ENCODE measurements at places on chromosomes 2 and 18. TPM values are rescaled to one million over a fixed set of nuclear protein-coding genes. Genes with fewer than 3 reads are reported as not detected.

DNA sequence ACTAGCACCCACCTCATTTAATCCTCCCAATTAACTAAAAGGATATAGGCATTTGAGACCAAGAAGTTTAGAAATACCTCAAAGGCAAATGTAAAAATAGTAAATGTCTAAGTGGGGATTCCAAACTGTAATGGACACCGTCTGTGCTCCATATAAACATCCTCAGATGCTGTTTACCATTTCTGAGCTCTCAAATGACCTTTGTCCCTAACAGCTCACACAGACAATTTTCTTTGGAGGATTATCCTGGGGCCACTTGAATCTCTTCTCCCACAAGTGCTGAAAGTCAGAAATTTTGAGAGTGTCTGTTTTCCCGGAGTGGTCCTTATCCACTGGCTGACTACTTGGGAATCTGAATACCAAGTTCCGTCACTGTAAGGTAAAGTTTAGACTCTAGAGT is 1418.9 kb downstream of the LRP1B start:
- no peak for DNase-seq

DNA sequence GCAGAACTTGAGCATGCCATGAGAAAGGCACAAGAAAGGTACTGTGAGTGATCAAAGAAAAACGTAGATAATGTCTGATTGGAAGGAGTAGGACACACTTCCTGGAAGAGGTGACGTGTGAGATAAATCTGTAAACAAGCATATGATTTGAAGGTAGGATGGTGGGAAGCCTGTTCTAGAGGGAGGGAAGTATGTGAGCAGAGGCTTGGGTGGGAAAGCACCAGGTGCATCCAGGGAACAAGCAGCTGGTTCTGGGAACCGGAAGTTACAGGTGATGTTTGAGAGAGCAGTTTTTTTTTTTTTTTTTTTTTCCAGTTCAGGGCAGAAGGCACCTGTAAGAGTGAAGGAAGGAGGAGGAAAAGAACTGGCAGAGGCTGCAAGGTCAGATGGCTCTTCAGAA is 116.6 kb upstream of the EFEMP1 start:
- DNase-seq = no peak

Gene ANTXR1
- total RNA-seq = 31.9 TPM

DNA sequence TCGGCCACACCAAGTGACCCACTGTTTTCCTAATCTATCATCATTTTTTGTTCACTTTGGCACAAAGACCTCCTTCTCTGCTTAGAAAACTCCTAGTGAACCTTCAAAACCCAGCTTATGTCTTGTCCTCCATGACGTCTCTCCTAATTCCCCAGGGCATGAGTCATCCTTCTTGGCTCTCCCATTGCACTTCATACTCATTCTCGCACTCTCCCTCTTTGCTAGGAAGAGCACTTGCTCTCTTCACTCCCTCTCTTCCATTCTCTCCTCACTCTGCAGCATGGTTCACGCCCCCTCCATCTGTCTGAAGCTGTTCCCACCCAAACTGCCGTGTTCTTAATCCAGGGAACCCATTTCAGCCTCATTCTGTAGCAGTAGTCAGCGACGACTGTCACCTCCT is 103.9 kb downstream of the MRO start:
- no peak for DNase-seq

GRCh38 chr18:42157420-42157819 is 202.4 kb downstream of the PIK3C3 start:
- DNase-seq = no peak

DNA sequence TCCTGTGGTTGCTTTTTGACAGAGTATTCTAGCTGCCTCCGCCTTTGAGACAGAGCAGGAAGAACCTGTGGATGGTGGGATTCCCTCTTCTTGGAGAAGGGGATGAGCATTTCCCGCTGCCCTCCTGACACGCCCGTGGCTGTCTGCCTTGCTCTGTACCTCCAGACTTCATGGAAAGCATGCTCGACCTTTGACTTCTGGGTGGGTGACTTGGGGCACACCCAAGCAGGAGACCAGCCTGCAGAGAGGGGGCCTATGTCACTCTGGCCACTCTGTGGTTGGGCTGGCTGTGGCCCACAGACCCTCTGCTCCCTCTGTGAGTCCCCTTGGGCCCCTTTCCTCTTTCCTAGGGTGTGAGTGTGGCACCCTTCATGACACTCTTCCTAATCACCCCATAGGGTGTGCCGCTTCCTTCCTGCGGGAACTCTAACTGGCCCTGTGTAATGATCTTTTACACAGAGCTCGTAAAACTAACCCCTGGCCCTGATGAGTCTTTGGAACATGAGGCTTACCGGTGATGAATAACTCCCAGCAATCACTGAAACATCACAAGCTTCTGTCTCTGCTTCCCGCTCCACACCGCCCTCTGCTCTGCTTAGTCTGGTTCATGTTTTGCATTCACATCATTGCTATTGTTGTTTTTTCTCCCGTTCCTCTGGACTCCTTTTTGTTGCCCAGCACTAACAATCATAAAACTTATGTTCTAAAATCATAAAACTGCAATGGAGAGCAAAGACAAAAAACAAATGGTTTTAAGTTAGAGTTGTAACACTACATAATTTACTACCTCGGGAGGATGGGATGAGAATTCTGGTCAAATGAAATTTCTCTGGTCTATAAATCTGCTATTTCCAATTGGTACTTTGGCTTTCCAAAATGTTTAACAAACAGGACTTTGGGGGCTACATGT is 101.1 kb downstream of the SH3YL1 start:
- no peak for DNase-seq

DNA sequence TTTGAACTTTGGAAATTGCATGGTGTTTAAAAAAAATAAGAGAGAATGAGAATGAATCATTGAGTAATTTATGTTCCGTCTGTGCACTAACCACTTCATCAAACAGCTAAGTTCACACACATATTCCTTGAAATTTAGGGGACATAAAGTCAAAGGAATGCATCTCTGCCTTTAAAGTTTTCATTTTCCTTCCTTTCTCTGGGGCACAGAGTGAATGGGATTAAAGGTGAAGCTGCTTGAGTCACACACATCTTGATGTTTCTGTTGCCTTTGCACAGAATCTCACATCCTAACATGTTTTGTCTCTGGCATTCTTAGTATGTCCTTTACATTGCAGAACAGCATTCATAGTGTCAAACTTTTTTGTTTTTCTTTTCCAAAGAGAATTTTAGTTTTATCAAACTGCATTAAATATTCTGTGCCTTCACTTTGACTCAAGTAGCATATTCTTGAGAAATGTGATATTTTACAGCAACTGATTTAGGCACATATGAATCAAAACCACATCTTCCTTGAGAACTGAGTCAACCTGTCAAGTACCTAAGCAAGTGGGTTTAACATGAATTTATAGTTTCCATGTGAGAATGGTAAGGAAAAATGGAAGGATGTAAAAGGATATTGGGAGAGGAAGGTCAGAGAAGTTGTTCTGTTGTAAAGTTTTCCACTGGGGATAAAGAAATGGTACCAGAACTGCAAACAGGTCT is 169.1 kb upstream of the THUMPD2 start:
- no peak for DNase-seq

- no peak for DNase-seq
Measured at GRCh38 chr2:70657246-70657645, 103.6 kb upstream of the TGFA start.

Gene KCNJ3
- total RNA-seq = 2.6 TPM

DNA sequence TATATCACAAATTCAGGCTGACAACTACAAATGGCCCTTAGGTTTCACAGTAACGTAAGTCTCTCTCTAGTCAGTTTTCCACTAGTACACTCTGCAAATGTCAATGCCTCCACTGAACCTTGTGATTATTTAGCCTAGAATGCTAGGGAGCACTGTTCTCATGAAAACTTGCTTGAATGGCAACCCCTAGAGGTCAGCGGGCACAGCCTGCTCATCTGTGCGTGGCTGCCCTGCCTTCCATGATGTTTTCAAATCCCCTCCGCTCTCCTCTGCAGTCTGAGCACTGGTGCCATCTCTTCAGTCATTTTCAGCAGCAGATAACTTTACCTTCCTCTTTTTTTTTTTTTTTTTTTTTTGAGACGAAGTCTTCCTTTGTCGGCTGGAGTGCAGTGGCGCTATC is 84.1 kb upstream of the GULP1 start:
- DNase-seq = no peak

- no peak for DNase-seq
Measured at GRCh38 chr2:58449286-58450010, 208.3 kb upstream of the FANCL start.

- DNase-seq = no peak
Measured at GRCh38 chr2:28949617-28950305, 31.3 kb upstream of the TOGARAM2 start.

DNA sequence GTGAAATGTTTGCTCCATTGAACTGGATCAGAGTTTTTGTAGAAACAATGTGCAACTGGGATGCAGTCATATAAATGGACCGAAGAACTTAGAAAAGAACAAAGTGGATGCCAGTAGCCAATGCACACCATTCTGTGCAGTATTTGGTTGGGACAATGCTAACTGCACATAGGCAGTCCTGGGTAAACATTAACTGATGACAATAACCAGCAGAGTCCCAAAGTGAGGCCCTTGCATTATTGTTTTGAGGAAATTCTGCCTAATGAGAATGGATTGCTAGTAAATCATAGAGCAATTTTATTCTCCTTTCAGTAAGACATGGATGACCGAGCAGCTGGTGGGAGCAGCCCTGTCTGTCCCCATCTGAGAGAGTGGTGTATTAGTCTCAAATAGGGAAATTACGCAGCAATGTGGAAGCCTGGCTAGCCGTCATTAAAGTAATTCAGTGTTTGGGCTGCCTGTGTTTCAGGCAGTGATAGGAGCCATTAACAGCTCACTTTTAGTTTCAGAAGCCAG is 94.9 kb downstream of the KCTD1 start:
- DNase-seq = no peak

Gene MERTK
- total RNA-seq = 6.6 TPM

DNA sequence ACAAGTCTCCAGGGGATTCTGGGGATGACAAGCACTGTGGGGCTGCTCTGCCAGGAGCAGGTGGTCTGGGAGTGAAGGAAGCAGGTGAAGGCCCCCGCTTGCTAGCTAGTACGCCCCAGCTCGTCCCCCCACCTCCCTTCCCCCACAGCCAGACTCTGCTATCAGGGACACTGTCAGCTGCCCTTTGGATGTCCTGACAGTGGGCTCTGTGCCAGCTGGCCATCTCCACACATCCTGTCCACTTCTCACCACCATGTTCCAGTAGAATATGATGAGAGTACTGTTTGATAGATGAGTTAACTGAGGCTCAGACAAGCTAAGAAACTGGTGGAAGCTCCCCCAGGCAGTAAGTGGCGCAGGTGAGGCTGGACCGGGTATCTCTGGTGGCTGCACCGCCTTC is 276.2 kb downstream of the CELF4 start:
- no peak for DNase-seq

Gene ACMSD
- not detected for total RNA-seq

DNA sequence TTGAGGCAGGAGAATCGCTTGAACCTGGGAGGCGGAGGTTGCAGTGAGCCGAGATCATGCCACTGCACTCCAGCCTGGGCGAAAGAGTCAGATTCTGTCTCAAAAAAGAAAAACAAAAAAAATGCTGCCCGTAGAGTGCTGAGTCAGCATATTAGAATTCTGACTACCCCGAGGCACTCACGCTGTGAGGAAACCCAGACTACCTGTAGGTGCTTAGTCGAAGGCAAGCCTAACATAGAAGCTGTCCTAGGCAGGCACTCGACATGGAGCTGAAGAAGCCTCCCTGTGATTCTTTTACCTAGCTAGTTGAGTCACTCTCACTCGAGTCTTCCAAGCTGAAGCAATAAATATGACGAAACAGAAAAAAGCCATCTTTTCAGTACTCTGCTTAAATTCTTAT is 1323.2 kb upstream of the DDX18 start:
- DNase-seq = no peak

Gene CHST9
- 8.3 TPM for total RNA-seq

GRCh38 chr2:235087832-235088495 is 136.1 kb downstream of the SH3BP4 start:
- peak; percentile 79 for DNase-seq

DNA sequence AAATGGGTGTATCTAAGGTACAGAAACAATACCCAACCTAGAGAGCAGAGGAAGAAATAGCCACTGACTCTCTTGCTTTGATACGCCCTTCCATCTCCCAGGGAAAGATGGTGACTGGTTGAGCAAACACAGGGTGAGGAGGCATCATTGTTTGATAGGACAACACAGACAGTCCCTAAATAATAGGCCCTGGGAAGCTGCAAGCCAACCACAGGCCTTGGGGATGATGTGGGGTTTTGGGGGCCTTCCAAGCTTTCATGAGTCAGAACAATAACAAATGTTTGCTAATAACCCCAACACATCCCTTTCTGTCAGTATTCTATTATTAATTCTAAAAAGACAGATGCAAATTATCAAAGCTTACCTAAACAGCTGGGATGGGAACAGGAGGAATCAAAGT is 9.8 kb downstream of the LGALSL start:
- DNase-seq = no peak

Gene SFTPB
- 0.19 TPM for total RNA-seq

Gene SLC9A4
- total RNA-seq = not detected

Gene NCKAP5
- 4.3 TPM for total RNA-seq

Gene CCL20
- total RNA-seq = not detected

DNA sequence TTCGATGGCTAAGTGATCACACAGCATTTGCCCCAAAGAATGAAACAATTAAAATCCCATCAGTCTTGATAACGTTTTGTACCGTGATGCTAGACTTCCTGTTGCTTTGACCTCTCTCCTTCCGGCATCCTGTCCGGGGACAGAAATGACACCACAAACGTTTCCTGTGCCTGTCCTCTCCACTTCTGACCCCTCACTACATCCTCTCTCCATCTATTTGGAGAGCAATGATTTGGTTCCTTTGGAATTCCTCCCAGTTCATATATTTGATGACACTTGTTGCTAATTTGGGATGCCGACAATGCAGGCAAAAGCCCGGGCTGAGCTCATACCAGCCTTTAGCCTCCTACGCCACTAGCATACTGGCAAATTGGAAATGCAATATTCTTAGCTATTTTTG is 151.2 kb upstream of the CCDC68 start:
- DNase-seq = no peak

DNA sequence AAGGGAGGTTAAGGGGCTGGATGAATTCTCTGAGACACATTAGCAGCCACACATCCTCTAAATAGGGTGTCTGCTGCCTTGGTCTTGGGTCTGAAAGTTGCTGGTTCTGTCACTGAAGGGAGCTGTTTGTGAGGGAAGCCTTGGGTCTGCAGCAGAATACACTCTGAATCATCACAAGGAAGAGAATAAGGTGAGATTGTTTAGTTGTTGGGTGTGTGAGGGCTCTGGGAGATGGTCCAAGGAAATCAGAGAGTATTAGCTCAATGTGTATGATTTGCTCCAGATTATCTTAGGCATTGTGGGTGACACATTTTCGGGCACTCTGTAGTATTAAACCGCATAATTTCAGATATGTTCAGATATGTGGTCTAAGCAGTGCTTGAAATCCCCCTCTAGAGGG is 548.5 kb downstream of the SLC4A3 start:
- no peak for DNase-seq
